ENCODE measurements at places on chromosomes 12 and 14.

- no peak for DNase-seq
These were observed 607.6 kb upstream of the FLRT2 start for GRCh38 chr14:84922370-84922769.

DNA sequence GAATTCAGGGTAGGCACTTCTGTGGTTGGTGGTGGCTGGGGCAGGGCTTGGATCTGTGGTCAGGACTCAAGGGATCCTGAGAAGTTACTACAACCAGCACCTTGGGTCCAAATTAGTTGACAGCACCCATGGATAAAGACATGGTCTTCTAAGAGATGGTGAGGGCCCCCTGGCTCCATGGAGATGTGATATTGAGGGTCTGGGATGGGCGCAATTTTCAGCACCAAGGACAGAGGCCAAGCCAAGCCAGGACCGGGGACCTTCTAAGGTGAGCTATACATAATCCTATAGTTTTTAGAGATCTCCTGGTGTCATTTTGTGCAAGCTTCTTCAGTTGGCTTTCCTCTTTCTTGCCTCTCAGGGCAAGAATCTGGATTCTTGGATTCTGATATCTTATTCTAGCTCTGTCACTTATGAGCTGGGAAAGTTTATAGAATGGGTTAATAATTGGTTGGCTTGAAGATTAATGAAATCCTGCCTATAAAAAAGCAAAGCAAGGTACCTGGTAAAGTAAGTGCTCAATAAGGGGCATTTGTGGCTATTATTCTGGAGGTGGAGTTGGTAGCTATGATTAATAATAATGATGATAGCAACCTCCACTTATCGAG lies 130.1 kb upstream of the LHX5 start:
- no peak for DNase-seq

GRCh38 chr12:124741211-124741610 lies 122.5 kb downstream of the SCARB1 start:
- DNase-seq = no peak

- DNase-seq = no peak
These were observed 47.3 kb upstream of the FOS start for GRCh38 chr14:75231320-75231719.

GRCh38 chr12:100329800-100330199 lies 27.1 kb upstream of the SLC17A8 start:
- no peak for DNase-seq

GRCh38 chr12:115687094-115687493 lies 590.4 kb downstream of the MED13L start:
- no peak for DNase-seq

- DNase-seq = no peak
These were observed 38.2 kb downstream of the TRPV4 start for GRCh38 chr12:109795023-109795422.

DNA sequence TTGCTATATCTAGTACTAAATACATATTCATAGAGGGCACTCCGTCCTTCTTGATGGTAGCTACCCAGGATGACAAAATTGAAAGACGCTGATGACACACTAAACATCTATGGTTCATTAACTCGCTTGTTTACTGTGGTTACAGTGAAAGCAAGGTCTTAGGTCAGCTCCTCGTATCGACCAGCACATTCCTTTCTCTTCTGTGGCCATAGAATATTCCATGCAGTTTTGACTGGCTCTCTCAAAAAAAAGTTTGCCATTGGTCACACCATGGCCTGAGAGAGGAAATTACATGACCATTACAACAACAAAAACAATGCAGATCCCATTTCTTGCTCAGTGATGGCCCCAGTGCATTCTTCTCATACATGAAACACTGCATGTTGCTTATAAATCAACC lies 411.4 kb upstream of the SOX5 start:
- DNase-seq = no peak

DNA sequence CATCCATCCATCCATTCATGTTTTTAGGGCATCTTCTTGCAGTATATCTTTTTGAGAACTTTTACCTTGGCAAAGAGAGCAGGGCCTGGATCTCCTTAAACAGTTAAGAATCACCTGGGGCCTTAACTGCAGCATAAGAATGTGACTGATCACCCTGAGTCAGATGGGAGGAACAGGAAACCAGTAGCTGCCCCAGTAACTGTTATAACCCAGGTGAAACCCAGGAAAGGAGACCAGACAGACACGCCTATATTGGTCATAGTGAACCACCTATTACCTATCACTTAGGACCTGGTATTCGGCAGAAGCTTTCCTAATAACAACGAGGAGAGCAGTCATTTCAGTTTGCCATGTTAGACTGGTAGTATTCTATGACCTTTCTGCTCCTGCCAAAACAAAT lies 43.4 kb upstream of the NR2C1 start:
- DNase-seq = no peak

DNA sequence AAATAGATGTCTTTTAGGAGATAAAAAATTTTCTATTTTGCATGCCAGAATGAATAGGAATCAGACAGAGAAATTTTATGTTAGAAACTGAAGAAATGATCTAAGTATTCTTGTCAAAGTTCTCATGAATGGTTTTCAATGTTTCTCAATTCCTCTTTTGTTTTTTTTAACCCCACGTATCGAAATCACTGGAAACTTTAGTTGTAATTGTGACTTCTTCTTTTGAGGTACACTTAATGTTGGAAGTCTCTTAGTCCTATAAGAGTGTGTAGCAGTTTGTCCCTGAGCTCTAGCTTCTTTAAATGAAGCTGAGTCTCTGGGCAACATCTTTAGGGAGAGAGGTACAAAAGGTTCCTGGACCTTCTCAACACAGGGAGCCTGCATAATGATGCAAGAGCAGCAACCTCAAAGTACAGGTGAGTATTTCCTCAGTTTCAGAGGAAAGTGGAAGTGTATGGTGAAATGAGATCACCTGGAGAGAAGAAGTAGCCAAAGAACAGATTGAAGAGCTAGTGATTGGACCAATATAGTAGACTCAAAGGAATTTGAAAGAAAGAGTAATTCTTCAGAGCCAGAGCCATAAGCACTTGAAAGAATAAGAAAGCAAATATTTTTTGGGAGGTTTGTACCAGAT lies at the start of gene CLEC6A:
CLEC6A (plus strand) TSS at position 236 of the 634 bp plus-strand sequence; CDS start at position 386, 150 bp downstream.
- no peak for DNase-seq

GRCh38 chr14:67806246-67806645 lies 10.1 kb downstream of the ZFYVE26 start:
- DNase-seq = no peak

GRCh38 chr12:58860788-58861240 lies 59.5 kb downstream of the LRIG3 start:
- DNase-seq = no peak

DNA sequence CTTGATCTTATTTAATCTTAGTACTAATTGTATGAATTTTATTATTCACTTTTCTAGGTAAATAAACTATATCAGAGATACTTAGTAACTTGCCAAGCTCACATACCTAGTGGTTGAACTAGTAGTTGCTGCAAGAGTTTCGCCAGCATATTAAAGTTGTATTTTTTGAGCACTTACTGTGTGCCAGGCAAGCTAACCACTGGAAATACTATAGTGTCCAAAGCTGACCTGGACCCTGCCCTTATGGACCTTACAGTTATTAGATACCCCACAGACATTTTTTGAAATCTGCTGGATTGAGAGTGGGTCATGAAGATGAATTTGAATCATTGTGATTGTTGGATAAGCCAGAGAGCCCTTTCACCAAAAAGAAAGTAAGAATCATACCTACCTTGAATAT lies 125.0 kb downstream of the RAD51B start:
- no peak for DNase-seq

- no peak for DNase-seq
These were observed 81.1 kb downstream of the PELI2 start for GRCh38 chr14:56199095-56199981.

GRCh38 chr14:93263416-93263815 lies 56.4 kb downstream of the UBR7 start:
- no peak for DNase-seq
